Stimulated activated CD4-positive, alpha-beta T cell treated with anti-CD3 and anti-CD28 coated beads, Interleukin-4, amount 100 ng/mL, for 1 hour (primary cell): ENCODE measurements at places on chromosomes 12 and 14.

DNA sequence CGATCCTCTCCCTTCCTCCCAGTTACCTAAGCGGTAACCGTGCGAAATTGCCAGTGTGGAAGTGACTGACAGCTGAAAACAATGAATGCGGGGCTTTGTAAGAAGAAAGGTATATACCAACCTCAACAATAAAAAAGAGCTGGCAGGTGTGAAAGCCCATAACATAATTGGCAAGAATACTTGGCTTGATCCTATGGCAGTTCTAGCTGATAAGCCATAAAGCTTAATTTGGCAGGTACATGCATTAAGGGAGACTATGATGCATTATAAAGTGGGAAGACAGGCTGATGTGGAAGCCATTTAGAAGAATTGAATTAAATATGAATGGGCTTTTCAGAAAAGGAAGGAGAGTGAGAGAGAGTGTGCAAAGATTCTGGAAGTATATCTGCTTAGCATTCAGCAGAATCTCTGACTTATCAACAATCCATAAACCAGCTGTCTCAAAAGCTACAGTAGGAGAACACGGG is 71.3 kb downstream of the CRACR2A start:
- no peak for DNase-seq

DNA sequence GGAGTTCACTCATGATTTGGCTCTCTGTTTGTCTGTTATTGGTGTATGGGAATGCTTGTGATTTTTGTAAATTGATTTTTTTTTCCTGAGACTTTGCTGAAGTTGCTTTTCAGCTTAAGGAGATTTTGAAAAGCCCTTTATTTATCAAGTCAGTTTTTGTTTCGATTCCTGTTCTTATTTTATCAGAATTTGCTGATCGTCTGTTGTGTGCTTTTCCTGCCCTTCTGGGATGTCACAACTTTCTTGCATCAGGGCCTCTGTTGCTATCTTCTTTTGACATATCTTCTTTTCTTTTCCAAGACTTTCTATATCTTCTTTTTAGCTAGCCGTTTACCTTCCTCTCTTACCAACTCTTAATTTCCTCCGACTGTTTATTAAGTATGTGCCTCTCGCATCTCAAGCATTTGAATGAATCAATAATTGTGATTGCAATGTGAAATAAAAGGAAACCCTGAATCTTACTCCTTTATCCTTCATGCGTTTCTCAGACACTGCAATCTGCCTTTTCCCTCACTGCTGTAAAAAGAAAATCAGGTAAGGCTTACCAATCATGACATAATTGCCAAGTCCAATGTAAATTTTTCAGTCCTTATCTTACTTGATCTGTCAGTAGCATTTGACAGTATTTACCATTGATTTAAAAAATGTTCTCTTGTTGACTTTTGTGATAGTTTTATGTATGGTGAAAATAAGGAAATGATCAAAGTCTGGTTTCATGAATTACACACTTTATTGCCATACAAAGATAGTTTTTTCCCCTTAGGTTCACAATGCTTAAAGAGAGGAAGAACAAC is 53.0 kb downstream of the ETNK1 start:
- no peak for DNase-seq

DNA sequence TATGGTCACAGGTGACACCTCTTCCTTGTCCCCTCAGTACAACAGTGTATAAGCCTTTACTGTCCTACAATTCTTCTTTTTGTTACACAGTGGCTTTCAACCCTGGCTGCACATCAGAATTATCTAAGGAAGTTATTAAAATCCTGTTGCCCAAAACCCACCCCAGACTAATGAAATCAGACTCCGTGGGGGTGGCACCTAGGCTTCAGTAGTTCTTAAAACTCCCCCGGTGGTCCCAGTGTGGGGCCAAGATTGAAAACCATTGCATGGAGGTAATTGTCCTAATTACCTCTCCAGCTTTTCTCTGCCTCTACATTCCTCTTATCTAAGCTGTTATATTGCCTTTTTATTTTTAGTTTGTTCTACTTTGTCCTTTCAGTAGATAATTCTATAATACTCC is 172.8 kb downstream of the DAD1 start:
- no peak for DNase-seq

GRCh38 chr12:5051334-5051733 is 7.7 kb downstream of the KCNA5 start:
- no peak for DNase-seq

- DNase-seq = no peak
These were observed 20.9 kb downstream of the HIP1R start for GRCh38 chr12:122855928-122856831.

DNA sequence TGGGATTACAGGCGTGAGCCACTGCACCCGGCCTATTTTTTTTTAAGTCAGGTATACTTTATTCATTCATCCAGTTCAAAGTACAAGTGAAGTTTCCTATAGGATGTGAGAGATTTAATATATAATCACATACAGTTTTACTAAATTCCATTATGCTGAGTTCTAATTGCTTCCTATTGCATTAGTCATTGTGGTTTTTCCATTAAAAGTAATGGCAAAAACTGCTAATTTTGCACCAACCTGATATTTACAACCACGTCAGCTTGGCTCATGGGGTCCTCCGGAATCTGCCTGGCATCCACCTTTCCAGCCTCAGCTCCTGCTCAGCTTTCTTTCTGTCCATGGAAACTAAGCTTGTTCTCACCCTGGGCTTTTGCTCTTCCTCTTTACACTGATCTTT is 67.0 kb upstream of the CSRP2 start:
- DNase-seq = no peak
